ENCODE measurements at places on chromosomes 7 and 10. TPM values are rescaled to one million over a fixed set of nuclear protein-coding genes. Genes with fewer than 3 reads are reported as not detected.

DNA sequence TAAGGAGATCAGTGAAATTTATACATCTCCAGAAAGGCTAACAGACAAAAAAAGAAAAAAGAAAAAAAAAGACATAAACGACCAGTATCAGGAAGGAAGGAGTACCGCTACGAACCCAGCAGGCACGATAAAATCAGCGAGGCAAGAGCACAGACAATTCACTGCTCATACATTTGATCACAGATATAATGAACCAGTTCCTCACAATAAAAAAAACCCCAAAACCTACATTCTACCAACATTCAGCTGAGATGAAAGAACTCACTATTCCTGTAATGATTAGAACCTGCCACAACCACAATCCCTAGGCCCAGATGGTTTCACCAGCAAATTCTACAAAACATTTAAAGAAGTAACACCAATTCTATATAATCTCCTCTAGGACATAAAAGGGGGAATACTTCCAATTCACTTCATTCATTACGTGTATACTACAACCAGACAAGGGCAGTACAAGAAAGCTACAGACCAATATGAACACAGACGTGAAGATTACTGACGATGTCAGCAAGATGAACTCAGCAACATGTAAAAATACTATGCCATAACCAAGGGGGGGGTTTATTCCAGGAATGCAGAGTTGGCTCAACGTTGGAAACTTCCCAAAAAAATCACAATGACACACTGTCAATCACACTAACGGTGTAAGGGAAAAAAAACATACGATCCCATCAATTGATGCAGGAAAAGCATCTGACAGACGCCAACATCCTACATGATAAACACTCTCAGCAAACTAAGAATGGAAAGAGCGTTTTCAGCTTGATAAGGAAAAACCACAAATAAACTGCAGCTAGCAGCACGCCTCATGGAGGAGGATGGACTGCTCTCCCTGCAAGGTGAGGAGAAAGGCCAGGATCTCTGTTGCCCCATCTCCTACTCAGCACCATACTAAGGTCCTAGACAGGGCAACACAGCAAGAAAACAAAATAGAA lies 256.2 kb downstream of the ELFN1 start:
- no peak for DNase-seq

- DNase-seq, result no peak
These were observed 95.4 kb downstream of the ZRANB1 start for GRCh38 chr10:125037145-125037877.

GRCh38 chr7:129902788-129903422 lies 49.9 kb downstream of the UBE2H start:
- DNase-seq, result no peak

DNA sequence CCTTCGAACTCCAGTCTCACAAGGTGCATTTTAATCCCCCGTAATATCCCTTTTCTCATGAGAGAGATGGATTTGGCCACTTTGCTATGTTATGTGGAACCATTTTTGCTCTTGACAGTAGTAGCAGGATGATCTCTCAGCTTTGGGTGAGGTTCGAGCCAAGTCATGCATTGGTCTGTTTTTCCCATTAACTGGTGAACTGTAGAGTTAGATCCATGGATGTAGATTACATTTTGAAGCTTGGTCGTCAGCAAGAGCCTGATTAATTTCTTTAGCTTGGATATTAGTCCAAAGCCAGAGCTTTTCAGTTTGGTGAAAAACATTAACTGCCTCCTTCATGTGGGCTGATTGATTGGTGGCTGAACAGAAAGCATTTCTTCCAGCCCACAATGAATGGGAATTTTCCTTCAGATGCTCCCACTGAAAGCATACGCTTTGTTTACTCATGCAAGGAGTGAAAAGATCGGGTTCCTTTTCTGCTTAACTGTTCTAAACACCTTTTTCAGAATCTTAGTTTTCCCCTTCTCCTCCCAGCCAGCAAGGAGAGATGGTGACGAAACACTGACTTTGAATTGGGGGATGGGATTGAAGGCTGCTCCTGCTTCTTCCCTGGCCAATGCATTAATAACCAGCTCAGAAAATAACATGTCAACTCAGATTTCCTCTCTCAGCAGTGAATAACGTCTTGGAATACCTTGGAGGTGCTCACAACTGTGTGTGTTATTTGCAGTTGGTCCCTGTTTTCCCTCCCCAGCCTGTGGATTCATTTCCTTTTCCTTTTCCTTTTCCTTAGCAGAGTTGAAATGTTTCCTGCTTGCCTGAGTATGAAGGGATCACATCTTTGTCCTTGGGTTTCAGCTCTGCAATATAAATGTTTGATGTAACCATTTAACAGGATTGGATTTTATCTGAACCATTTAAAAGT lies 351.8 kb upstream of the FZD8 start:
- no peak for DNase-seq

DNA sequence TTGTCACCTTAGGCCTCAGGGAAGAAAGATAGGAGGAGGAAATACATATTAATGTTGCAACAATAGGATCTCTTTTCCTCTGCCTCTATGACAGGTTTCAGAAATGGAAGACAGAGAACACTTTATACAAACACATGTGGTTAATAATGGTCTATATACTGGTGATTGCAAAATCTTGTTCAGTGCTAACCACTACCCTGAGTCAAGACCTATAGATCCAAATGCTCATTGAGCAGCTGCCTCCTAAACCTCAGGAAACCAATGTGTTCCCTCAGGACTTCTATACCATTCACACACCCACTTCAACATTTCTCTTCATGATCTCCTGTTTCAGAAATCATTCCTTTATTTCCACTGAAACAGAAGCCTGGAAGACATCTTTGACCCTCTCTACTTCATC lies 32.5 kb upstream of the VWDE start:
- DNase-seq, result no peak

DNA sequence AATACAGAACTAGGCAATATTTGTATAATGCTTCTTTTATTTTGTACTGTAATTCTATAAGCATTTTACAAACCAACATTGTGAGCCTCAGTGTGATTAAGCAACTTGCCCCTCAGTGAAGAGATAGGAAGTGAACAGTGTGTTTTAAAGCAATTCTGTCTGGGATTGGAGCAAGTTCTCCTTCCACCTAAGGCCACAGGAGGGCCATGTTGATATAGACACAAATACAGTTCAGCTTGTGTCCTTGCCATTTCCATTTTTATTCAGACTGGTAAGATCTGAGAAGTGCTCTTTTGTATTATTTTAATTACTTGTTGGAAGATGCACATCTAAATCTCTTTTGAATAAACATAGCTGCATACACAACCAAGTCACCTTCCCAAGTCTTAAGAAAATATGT lies 416.3 kb upstream of the COBL start:
- no peak for DNase-seq

GRCh38 chr10:110459600-110459999 lies 38.1 kb upstream of the DUSP5 start:
- no peak for DNase-seq

- no peak for DNase-seq
These were observed 129.6 kb downstream of the SRI start for GRCh38 chr7:88090240-88090639.

DNA sequence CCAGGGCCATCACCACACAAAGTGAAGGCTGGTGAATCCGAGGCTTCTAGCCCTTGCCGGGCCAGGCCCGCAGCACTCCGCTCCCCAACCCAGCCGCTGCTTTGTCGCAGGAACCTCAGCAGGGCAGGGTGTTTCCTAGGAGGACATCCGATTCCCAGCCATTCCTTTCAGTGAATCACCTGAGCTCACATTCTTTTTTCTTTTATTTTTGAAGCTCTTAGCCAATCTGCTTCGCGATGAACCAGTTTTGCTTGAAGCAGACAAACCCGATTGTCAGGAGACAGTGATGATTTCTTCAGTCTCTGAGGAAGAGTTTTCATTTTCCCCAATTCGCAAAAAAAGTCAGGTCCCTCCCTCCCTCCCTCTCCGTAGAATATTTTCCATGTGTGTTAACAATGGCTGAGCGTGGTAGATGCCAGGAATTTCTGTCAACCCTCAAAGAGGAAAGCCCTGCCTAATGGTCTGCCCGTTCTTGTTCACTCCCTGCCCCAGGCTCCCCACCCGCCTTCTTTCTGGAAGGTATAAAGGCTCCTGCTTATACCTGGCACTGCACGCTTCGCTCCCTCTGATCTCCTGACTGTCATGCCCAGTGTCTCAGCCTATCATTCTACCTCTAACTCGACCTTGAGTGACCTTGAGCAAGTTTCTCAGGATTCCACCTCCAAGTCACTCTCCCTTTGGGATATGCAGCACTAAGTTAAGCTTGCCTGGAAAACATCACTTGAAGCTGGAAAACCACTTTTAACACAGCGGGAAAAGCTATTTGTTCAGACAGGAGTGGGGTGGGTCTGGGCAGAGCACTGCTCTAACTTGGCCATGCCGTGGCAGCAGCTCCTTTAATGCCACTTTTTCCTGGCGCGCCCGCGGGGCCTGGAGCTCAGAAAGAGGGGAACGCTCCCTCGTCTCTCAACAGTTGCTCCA lies 35.1 kb downstream of the EGFR start:
- DNase-seq, result no peak

DNA sequence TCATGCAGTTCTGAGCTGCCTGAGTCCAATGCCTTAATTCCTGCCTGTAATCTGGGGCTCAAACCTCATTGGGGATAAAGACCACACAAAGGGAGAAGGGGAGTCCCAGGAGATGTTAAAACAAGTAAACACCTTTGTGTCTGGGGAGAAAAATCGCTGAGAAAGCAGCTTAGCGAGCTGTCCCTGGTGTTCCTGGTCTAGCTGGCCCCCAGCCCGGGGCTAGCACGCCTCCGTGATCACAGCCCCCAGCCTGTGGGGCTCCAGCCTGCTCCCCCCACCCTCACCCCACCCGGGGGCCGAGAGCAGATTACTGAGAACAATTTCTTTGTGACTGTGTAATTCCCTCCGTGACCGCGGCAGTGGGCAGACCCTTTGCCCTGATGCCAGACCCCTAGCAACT lies 24.8 kb downstream of the DPCD start:
- no peak for DNase-seq

GRCh38 chr10:15262036-15262713 lies 93.7 kb upstream of the NMT2 start:
- no peak for DNase-seq

DNA sequence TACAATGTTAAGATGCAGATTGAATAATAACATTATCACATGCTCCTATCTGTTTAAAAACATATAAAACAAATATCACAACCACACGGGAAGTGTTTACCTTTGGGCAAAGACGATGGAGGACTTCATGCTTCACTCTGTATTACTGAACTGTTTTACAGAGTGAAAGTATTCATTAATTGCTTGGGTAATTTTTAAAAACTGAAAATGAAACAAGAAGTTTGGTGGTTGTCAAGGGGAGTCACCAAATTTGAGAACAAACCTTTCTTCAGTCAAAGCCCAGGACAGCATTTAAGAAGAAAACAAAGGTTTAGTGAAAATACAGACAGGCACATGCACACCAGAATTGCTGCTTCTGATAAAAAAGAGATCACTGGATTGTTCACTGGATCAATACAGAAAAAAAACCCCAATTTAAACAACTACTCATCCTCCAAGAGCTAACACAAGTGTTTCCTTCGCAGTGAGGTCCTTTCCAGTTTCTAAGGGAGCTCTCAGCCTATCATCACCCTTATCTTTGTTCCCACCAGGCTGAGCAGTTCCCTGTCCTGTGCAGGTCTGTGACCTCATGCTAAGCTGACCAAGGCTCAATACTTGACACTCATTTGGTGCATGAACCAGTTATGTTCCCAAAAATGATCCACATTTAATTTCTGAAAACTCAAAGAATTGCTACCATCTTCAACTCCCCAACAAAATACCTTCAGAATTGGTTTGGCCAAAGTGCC lies 8.8 kb downstream of the PARP12 start:
- DNase-seq, result no peak

GRCh38 chr7:105015390-105015965 lies 1.5 kb downstream of the KMT2E start:
- no peak for DNase-seq

DNA sequence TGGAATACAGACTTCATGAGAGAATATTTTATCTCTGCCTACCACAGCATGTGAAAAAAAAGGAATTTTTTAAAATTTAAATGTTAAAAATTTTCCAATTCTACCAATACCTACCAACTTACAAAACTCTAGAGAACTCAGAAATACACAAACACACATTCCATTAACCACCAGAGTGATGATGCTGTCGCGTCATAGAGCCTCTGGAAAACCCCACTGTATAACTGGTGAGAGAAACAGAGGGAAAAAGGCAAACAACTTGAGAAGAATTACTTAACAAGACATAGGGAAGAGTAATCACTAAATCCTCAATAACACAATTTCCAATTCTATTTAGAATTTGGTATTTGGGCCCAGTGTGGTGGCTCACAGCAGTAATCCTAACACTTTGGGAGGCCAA lies 6.2 kb upstream of the SPOCK2 start:
- no peak for DNase-seq

- DNase-seq, result no peak
These were observed 53.3 kb downstream of the DIP2C start for GRCh38 chr10:636016-636730.

DNA sequence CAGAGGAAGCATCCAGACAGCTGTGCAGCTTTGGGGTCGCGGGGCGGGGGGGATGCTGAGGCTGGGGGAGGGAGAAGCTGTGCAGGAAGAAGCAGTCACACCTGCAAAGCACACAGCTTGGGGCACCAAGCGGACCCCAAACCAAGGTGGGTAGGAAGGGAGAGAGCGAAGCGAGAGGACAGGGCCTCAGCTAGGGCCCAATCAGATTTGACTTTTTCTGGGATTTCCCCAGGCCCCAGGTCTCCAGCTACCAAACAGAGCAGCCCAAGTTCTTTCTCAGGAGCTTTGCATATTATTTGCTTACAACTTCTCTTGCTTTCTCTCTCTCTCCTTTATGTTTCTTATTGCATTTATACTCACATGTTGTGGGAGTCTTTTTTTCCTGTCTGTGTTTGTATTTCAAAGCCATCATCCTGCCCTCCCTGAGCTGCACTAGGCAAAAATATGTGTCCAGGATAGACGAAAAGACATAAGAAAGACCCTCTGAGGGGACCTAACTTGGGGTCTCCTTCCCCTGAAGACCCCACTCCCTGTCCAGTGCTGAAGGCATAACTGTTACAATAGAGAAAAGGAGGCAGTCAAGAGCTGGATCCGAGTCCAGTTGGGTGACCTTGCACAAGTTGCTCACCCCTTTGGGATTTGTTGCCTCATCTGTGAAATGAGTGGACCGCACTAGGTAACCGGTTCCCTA lies 50.6 kb upstream of the SMNDC1 start:
- no peak for DNase-seq

- no peak for DNase-seq
These were observed 3.7 kb downstream of the VIM start for GRCh38 chr10:17231788-17232187.

DNA sequence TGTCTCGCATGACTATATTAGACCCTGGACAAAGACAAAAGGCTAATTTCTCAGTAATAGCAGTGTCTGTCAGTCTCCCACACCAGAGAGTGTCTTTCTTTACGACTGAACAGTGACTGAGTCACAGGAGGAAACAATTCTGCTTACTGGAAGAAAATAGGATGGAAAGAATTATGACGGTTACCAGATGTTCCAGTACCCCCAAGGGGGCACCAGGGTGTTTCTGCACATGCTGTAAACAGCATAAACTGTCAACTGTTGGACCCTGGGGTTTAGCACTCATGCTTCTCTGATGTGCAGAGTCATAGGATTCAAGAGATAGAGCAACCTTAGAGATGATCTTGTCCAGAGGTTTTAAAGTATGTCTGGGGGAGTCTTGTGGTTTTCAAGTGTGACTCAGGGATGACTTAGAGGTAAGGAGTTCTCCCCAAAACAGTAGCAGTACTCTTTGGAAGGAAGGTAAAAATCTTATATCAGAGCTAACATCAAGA lies 291.7 kb downstream of the THSD7A start:
- DNase-seq, result no peak

GRCh38 chr7:29105752-29106668 lies 40.3 kb downstream of the CPVL start:
- peak; percentile 68 for DNase-seq

The NPY gene
- polyA plus RNA-seq, result 1.1 TPM

The MRC1 gene
- 10.3 TPM for polyA plus RNA-seq

The CTAGE4 gene
- 10.3 TPM for polyA plus RNA-seq

The GRK5 gene
- polyA plus RNA-seq, result 16.7 TPM

The CDNF gene
- 2.0 TPM for polyA plus RNA-seq

Data from renal cortex interstitium (tissue), 15 donors.